Activated T-helper 17 cell treated with anti-CD3 and anti-CD28 coated beads, Interleukin-2, amount 50 U/mL, for 72 hours (primary cell): ENCODE measurements at places on chromosomes 6 and 20. TPM values are rescaled to one million over a fixed set of nuclear protein-coding genes. Genes with fewer than 3 reads are reported as not detected.

The TASP1 gene
- total RNA-seq, result 11.2 TPM

The LPA gene
- total RNA-seq, result not detected

DNA sequence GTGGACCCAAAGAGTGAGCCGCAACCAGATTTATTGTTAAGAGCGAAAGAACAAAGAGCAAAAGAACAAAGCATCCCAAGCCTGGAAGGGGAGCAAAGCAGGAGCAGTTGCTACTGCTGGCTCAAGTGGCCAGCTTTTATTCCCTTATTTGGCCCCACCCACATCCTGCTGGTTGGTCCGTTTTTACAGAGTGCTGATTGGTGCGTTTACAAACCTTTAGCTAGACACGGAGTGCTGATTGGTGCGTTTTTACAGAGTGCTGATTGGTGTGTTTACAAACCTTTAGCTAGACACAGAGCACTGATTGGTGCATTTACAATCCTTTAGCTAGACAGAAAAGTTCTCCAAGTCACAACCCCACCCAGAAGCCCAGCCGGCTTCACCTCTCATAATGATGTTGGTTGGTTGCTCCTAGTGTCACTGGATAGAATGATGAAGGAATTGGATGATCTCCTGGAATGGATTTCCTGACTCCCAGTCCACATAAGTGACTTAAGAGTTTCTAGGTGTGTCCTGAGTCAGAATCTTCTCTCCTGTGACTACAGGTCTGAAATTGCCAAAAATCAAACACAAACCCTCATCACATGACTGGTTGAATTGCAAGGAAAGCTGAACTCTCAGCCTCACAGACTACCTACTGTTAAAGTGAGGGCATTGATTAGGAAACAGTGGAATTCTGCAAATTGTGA is 52.1 kb upstream of the CAP2 start:
- no peak for ATAC-seq

The DDX43 gene
- total RNA-seq, result 0.97 TPM

GRCh38 chr6:87832025-87832825 is 130.2 kb upstream of the AKIRIN2 start:
- peak; percentile 81 for ATAC-seq

GRCh38 chr6:19905584-19905983 is 68.4 kb downstream of the ID4 start:
- ATAC-seq, result no peak

The TXLNB gene
- total RNA-seq, result 0.37 TPM

DNA sequence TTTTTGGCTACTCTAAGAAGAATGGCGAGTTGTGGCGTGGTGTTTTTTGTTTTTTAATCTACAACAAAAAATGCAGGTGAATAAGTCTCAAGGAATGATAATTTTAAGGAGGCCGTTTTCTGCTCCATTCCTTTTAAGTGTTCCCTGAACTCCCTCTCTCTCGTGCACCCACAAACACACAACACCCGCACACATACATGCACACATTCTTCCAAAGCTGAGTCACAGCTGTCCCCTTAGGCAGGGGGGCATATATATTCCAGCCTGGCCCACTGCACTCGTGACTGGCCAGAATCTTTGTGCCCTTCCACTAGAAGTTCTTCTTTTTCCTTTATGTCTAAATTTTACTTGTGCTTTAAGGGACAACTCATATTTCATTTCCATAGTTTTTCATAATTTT is 405.7 kb downstream of the LMBRD1 start:
- no peak for ATAC-seq

DNA sequence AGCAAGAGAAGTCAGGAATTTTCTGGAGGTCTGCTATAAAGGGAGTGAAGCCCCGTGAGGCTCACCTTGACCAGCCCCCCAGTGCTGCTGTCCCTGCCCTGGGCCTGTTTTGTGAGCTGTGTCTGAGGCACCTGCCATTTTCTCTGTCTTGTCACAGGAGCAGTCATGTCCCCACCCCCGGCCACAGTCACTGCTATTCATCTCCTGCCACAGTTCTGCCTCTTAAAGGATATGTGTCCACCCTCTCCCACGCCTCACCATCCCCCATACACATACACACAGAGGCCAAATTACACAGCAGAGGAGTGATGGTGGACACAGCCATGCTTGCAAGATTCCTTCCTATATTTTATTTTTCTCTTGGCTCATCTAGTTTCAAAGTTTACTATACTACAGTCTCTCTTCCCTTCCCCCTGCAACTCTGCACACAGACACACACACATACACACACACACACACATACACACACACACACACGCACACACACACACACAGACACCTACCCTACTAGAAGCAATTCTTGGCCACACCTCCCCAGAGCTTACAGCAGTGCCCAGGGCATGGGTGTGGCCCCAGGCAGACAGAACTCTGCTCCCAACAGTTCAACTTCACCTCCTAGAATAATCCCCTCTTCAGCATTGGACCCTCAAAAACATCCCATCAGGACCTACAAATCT is 68.7 kb upstream of the TAB2 start:
- ATAC-seq, result peak; percentile 69
